ENCODE measurements at places on chromosomes 1 and 21. TPM values are rescaled to one million over a fixed set of nuclear protein-coding genes. Genes with fewer than 3 reads are reported as not detected.
A peak's percentile ranks its signal among the peaks of the same experiment; 100 is the strongest.

DNA sequence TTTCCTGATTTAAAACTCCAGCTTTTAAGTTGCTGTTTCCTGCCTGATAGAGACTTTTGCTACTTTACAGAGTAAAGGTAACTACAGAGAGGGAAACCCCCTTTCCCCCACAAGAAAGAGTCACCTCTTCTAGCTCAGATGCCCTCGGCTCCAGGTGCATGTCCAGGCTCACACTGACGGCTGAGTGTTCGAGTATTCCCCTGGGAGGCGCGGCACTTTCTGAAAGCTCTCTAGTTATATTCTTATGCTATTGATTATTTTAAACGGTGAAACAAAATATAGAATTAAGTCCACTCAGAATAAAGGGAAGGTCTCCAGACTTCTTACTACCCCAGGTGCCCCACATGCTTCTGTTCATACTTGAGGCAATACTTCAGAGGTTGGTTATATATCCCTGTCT, 160.3 kb upstream of the FMN2 start:
- DNase-seq, result no peak

The MACO1 gene
- total RNA-seq, result 21.1 TPM

GRCh38 chr1:175138579-175138978, 54.0 kb downstream of the KIAA0040 start:
- no peak for DNase-seq

GRCh38 chr1:15139654-15140350, 13.7 kb upstream of the TMEM51 start:
- no peak for DNase-seq

DNA sequence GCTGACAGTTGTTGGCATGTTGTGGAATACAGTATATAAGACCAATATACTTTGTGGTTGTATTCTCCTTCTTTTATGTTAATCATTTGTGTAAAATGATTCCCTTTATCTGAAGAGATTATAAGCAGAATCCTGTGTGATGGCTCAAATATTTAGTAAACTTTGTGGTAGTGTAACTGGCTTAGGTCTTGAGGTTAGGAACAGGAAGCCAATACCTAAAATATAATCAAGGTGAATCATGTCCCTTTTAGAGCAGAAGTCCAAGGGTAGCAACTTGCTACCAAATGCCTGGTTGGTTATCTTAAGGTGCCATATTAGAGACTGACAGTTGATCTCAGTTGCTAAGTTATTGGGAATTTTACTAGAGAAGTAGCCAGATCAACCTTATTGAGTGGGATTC, 398.5 kb upstream of the ADAMTS5 start:
- no peak for DNase-seq

The AUNIP gene
- total RNA-seq, result 4.8 TPM

The MSH4 gene
- 0.67 TPM for total RNA-seq

DNA sequence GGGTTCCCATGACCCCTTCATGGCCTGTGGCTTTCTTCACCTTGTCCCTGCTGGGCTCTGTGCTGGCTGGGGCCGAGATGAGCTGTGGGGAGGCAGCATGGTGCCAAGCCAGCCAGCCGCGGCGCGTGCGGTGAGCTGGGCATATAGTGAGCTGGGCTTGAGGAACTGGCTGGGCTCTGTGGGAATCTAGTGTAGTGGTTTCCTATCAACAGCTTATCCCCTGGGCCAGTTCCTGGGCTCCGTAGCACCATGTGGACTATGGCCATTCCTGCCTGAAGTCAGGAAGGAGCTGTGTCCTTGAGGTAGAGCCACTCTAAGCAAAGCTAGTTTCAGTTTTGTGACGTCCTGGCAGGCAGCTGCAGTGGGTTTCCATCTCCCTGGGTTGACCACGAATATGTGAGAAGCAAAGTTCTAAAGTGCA, 1.8 kb downstream of the NCMAP start:
- DNase-seq, result no peak

The C8B gene
- total RNA-seq, result not detected

DNA sequence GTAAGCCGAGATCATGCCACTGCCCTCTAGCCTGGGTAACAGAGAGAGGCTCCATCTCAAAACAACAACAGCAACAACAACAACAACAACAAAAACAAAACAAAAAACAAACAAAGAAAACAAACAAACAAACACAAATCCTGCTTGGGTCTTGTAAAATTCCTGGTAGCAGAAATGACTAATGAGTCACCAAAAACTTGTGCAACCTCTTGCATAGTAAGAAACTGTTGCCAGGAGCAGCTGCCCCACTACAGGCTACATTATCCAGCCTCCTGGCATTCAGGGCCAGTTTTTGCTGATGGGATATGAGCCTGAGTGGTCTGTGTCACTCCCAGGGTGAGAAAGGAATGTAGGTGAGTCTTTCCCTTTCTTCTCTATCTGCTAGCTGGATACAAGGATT, 245.4 kb downstream of the TNR start:
- no peak for DNase-seq

- DNase-seq, result no peak
Observed at GRCh38 chr1:180994262-180994661, 28.4 kb downstream of the STX6 start.

The FMO1 gene
- not detected for total RNA-seq

GRCh38 chr1:229001467-229002011, 266.3 kb downstream of the RHOU start:
- no peak for DNase-seq

DNA sequence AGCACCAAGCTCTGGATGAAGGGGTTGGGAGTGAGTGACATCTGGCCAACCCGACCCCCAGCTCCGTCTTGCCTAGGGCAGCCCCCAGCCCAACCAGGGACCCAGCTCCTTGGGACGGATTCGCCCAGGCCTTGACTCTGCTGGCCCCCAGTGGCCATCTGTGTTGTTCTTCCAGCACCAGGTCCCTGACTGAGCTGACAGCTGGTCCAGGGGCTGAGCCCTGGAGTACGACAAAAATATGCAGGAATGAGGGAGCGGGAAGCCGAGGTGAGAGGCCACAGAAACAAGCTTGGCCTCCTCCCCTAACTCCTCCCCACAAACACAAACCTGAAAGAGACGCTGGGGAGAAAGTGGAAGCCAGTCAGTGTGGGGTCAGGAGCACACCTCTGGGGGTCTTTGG, 55.0 kb upstream of the PAX7 start:
- DNase-seq, result peak; percentile 61

GRCh38 chr1:90753556-90753955, 36.5 kb upstream of the BARHL2 start:
- no peak for DNase-seq

DNA sequence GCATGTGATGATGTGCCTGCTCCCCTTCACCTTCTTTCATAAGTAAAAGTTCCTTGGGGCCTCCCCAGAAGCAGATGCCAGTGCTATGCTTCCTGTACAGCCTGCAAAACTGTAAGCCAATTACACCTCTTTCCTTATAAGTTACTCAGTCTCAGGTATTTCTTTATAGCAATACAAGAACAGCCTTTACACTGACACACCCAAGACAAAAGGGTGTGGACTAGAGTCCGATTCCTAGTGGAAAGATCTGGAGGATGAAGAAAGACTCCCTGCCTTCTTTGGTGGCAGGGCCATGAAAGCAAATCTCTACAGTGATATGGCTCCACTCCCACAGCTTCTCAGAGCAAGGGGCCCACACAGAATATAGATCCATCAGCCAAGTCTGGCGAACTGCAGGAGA, 209.7 kb upstream of the ST6GALNAC5 start:
- no peak for DNase-seq

Data from activated naive CD8-positive, alpha-beta T cell treated with anti-CD3 and anti-CD28 coated beads, Interleukin-2, amount 10 ng/mL, durations not matched to agents 7 days and 5 days (primary cell).